ENCODE measurements at places on chromosomes 12 and 14.

- DNase-seq: no peak
These were observed 13.9 kb upstream of the NR4A1 start for GRCh38 chr12:52037248-52037861.

DNA sequence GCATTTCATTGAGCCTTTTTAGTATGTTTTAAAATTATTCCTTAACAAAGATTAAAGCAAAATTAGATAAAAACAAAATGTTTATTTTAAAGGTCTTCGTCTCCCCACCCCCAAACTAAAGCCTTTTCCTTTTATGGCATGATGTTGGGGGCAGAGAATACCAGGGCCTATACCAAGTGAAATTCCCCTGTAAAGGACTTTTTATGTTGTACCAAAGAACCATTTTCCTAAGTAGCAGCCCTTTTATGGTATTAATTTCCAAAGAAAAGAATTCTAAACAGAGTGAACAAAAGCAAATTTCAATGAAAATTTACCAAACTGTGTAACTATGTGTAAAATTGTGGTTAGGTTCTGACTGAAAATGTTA lies 71.9 kb upstream of the GNPNAT1 start:
- DNase-seq: no peak

DNA sequence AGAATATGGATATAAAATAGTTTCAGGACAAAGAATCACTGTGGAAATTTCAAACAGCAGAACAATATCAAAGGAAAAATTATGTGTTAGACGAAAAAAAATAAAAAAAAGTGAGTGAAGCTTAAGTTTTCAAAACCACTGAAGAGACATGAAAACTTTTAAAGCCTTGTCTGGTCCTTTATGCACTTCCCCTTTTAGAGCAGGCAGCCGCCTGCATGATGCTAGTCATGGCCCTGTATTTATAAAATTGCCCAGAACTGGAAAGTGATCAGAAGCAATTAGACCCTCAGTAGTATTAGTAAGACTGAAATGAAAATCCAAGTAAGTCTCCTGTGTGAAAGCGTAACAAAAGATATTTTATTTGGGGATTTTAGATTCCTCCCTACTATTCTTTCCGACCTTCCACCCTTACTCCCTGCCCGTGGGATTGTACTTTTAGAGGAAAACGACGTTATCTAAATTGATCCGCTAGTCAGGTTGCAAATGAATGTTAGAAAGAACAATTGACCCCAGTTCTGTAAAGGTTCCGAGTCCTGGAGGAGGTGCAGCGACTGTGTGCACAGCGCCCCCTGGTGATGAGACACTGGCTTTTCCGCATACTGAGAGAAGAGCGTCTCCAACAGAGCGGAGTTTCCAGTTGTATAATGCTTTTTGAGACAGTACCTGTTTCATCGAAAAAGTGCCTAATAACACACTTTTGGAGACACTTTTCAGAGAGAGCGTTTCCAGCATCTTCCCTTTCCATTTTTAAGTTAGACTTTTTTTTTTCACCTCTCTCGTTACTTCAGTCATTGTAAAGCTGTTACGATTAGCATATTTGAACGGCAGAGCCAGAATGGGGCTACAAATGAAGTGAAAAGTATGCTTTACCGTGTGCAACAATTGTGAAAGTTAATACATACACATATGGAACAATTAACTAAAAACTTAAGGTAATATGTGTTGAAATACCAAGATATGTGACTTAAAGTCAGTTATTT lies 12.4 kb downstream of the MGST1 start:
- no peak for DNase-seq

DNA sequence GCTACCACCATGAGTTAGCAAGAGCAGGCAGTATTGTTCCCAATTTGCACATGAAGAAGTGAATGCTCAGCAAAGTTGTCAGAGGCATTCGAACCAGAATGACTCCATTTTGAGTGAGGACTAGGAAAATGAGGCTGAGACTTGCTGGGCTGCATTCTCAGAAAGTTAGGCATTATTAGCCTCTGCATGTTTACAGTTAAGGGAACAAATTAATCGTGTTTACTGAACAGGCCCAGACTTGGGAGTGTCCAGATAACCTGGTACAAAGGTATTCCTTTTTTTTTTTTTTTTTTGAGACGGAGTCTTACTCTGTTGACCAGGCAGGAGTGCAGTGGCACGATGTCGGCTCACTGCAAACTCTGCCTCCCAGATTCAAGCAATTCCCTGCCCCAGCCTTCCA lies 22.5 kb upstream of the VWF start:
- no peak for DNase-seq

GRCh38 chr14:50335389-50335788 lies 23.3 kb downstream of the DMAC2L start:
- DNase-seq: no peak

DNA sequence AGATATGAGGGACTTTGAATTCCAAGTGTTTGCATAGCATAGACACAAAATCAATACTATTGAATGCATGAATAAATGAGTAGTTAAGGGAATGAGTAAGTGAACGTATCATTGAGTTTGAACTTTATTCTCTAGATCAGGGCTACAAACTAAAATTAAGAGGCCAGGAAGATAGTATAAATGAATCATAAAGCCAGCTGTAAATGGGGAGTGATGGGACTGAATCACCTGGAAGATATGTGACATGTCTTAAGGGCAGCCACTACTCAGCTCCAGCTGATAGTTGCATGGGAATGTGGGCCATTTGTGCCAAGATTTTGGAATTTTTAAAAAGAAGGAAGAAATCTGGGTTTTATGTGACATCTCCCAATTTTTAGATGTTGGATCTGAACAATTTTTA lies 229.9 kb downstream of the AKAP6 start:
- no peak for DNase-seq

DNA sequence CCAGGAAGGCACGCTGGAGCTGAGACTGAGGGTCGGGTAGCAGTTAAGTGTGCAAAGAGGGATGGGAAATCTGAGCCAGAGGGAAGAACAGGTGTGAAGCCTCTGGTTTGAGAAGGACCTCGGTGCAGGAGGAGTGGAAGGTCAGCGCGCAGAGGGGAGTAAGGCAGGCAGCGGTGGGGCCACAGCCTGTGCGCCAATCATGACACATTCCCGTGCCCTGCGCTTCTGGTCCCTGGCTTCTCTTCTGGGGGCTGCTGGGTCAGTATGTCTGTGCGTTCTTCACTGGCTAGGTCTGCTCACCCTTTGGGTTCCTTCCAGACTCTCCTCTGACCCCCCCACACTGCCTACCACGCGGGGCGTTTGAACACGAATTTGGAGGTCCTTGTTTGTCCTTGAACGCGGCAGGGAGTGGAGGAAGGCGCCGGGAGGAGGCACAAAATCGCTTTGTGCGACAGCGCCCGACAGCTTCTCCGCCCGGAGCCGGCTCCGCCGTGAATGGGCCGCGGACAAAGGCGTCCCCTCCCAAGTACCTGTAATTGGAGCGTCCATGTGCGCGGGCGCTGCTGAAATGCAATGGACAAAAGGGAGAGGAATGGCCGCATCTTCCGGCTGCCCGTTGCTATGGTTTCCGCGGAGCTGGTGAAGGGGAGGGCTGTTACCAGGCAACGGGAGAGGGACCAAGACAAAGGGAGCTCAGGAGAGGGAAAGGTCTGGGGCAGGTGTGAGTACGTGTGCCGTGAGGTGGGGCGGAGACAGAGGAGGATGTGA lies 207.2 kb upstream of the SRRM4 start:
- no peak for DNase-seq

- no peak for DNase-seq
These were observed 35.5 kb downstream of the CPSF6 start for GRCh38 chr12:69274861-69275260.

- DNase-seq: no peak
These were observed 21.8 kb downstream of the VASH1 start for GRCh38 chr14:76782885-76783566.

DNA sequence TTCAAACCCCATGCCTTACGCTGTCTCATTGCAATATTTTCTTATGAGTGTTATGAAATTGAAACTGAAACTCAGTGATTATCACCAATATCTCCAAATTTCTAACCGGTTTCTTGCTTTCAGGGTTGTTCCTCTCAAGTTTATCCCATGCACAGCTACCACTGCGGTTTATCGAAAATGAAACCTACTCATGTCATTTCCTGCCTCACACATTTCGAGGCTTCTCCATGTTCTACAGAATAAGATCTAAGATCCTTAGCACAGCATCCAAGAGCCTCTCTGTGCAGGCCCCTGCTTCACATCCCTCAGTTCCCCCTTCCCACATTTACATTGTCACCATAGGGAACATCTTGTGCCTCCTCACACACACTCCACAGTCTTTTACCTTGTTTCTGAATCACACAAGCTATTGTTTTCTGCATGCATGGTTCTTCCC lies 45.5 kb upstream of the FAR2 start:
- peak; percentile 6 for DNase-seq

GRCh38 chr12:622416-622815 lies 40.8 kb downstream of the NINJ2 start:
- no peak for DNase-seq

- no peak for DNase-seq
These were observed 29.2 kb downstream of the SPTB start for GRCh38 chr14:64850369-64851137.

- no peak for DNase-seq
These were observed 197.4 kb upstream of the PRMT8 start for GRCh38 chr12:3293446-3294161.

DNA sequence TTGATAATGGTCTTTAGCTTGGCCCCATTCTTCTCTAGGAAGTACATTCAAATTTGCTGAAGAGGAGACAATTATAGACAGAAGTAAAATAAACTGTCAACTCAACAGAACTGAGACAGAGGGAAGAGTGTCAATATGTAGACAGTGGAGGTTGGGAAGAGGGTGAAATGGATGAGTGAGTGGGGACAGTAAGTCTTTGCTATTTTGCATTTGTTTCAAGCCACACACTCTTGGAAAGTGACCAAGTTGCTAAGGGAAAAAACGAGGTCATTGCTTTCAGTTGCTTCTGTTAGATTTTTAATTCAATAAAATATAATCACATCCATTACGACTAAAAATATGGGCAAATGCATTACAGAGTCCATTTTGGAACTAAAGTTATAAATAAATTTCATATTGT lies 47.8 kb downstream of the BTBD7 start:
- DNase-seq: no peak

DNA sequence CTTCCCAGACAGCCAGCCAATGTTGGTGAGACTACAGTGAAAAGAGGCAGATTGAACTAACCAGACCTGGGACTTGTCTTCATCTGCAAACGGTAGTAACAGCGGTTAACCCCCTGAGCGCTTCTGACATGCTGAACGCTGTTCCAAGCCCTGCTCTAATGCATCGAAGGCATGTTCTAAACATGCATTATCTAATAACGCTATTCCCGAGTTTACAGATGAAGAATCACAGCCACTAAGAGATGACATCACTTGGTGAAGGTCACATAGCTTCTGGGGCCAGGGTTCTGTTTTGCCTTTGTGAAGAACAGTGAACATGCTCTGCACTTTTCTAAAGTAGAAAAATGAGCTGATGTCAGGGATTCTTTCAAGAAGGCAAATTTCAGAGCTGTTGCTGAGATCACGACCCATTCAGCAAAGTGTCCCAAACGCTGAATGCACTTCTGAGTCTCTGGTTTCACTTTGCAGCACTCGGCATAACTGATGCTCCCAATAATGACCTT lies 56.0 kb downstream of the FOS start:
- DNase-seq: no peak

- DNase-seq: no peak
These were observed 1014.8 kb upstream of the FBXO33 start for GRCh38 chr14:40447017-40447416.
